ENCODE measurements at places on chromosomes 1 and 21.

- no peak for DNase-seq
Measured at GRCh38 chr21:35976929-35977328, 83.4 kb downstream of the SETD4 start.

GRCh38 chr1:243234978-243235647 is 20.0 kb downstream of the CEP170 start:
- no peak for DNase-seq

DNA sequence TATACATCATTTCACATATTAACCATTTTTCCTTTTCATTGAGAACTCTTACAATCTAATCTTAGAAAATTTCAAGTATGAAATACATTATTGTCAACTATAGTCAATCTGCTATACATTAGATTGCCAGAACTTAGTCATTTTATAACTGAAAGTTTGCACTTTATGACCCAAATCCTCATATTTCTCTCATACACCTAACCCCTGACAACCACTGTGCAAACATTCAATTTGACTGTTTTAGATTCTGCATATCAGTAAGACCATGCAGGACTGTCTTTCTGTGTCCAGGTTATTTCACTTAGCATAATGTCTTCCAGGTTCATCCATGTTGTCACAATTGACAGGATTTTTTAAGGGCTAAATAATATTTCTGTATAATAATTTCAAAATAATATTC is 1299.0 kb upstream of the B3GALT2 start:
- no peak for DNase-seq

- no peak for DNase-seq
Measured at GRCh38 chr1:214840356-214840755, 237.4 kb downstream of the CENPF start.

- no peak for DNase-seq
Measured at GRCh38 chr1:159790237-159790917, 9.6 kb downstream of the DUSP23 start.

DNA sequence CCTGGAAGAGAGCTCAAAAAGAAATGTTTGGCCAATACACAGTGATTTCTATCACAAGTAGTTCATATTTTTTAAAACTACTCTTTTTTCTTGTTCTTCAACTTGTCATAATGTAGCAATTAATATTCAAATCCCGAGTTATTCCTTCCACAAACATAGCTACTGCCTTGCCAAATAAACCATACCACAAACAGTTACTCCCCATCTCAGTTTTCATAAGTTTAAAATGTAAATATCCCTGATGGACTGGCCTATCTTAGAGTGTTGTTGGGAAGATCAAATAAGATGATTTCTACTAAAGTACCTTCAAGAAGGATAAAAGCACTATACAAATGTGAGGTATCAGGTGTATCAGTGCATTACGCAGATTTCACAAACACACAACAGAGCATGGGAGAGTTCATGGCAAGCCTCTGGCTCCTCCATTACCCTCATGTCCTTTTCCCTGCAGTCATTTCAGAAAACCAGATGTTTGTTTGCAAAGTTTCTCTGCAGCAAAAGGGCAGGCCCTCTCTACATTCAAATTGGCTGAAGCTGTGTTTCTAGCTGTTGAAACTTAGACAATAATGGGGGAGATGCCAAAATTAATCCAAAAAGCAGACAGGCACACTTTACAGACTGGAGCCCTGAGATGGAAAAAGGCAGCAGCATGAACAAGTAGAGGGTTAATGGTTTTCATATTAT is 16.1 kb downstream of the WLS start:
- DNase-seq, result no peak

- no peak for DNase-seq
Measured at GRCh38 chr1:207035877-207036551, 3.5 kb upstream of the C1orf116 start.

GRCh38 chr1:181113059-181113641 is 24.6 kb downstream of the IER5 start:
- no peak for DNase-seq
